Frontal cortex (tissue), 4 donors: ENCODE measurements at places on chromosomes 16 and 17.

GRCh38 chr17:50944054-50944901 is 78.1 kb upstream of the TOB1 start:
- DNase-seq = peak; percentile 82

GRCh38 chr17:3828151-3828851 is 17.7 kb downstream of the NCBP3 start:
- no peak for DNase-seq

- DNase-seq = no peak
Measured at GRCh38 chr17:55426851-55427586, 5.4 kb upstream of the MMD start.

DNA sequence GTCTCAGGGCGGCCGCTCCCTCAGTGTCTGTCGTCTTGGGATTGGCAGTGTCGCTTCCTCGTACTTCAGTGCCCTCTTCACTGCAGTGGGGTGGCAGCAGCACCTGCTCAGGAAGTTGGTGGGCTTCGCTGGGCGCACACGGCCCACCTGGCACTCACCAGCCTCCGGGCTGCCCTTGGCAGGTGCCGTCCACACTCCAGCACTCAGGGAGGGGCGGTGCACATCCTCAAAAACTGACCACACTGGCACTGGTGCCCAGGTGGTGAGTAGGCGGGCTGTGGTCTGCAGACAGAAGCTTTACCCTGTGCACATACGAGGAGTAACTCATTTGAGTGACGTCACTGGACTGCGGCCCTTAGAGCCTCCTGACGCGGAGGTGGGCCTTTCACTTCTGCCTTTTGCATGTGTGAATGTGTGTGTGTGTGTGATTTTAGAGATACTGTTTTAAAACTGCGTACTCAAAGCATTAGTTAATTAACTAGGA is 94.6 kb downstream of the BANP start:
- DNase-seq = no peak

DNA sequence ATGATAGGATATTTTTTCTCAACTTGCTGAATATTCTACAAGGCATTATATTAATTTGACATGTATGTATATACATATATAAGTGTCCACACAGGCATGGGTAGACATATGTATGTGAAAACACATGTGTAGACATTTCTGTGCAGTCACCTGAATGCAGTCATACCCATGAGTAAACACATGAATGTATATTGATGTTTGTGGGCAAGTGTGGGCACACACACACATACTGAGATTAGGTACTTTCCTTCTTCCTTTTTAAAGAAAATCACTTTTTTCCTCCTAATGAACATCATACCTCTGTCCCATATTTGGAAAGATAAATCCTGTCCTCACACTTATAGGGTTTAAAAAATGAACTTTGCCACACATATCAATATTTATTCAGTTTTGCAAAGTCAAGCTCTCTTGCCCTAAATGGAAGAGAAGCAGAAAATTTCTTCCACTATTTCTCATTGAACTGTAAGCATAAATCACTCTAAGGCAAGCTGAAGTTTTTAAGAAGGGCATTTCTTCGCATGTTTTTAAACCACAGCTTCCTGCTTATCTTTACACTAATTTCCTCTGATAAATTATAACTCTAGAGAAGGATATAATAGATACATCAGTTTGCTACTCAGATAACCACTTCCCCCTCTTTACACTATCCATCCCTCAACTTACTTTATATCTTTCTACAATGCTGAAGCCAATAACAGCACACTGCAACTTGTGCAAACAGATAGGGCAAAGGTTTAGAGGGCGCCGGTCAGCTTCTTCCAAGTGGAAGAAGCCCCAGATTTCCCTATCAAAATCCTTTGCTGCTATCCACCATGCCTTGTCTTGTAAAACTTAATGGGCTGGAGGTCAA is 49.6 kb upstream of the LRRC37A3 start:
- DNase-seq = no peak

GRCh38 chr17:59154721-59155438 is at the start of gene SKA2:
Gene SKA2 (minus strand): TSS chr17:59155186. CDS start chr17:59155163, 23 bp downstream.
- peak; percentile 76 for DNase-seq

DNA sequence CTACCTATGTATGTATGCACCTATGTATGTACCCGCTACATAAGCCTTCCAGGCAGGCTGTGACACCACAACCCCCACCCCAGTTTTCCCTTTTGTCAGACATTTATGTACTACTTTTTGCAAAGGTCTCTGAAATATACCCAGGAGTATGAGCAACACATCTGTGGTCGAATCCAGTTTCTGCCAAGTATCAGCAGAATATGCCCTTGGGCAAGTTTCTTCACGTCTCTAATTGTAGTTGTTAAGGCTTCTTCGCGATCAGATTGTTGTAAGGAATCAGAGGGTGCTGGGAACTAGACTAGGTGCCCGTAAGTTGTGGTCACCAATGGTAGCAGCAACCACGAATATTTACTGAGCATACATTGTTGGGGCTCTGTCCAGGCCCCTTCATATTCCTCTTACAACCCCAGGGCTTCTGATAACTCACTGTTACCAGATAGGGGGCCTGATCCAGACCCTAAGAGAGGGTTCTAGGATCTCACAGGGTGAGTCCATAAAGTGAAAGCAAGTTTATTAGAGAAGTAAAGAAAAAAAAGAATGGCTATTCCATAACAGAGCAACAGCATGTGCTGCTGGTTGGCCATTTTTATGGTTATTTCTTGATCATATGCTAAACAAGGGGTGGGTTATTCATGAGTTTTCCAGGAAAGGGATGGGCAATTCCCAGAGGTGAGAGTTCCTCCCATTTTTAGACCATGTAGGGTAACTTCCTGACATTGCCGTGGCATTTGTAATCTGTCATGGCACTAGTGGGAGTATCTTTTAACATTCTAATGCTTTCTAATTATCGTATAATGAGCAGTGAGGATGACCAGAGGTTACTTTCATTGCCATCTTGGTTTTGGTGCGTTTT is 16.6 kb downstream of the NUDT7 start:
- no peak for DNase-seq

DNA sequence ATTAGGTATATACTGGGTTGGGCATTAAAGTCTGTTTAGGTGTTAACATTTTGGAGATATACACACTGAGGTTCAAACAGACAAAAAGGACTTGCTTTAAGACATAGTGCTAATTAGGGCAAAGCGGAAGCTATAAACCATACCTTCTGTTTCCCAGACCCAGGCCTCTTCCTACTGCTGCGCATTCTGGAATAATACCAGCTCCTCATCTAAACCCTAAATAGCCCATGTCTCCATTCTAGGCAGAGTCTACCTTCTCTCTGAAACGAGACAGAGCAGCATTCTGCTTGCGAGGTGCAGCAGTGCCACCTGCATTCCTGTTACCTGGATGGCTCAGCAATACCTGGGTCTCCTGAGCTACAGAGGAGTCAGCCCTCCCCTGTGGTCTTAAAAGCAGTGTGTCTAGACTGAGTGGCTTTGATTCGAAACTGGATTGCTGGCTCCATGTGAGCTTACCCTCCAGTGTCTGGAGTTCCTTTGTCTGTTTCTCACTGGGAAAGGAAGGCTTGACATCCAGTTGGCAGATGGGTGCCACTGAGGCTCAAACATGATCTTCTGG is 6.4 kb downstream of the YPEL2 start:
- no peak for DNase-seq

DNA sequence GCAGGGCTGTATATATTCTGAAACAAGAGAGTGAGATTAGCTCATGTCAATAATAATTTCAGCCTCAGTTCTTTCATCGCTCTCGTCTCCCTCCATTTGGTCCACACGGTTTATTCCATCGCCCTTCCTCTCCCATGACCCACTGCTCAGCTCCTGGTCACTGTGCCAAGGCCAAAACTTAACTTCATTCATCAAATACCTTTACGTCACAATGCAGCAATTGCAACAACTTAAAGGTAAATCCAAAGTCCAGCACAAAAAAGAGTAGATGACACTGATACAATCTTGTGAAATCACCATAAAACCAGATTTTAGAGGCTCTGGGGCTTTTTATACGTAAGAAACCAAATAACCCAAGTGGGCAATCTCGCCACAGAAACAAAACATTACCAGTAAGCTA is 72.0 kb downstream of the ANKRD11 start:
- no peak for DNase-seq

- DNase-seq = no peak
Measured at GRCh38 chr16:28010671-28011070, 52.8 kb downstream of the GSG1L start.

- DNase-seq = peak; percentile 87
Measured at GRCh38 chr17:42773290-42774035, at the start of gene VPS25. Gene VPS25 (plus strand): TSS chr17:42773449. CDS start chr17:42773476, 27 bp downstream.

GRCh38 chr17:32771396-32771795 is 105.5 kb downstream of the MYO1D start:
- DNase-seq = no peak

- no peak for DNase-seq
Measured at GRCh38 chr16:27690608-27691007, 140.7 kb downstream of the KATNIP start.

DNA sequence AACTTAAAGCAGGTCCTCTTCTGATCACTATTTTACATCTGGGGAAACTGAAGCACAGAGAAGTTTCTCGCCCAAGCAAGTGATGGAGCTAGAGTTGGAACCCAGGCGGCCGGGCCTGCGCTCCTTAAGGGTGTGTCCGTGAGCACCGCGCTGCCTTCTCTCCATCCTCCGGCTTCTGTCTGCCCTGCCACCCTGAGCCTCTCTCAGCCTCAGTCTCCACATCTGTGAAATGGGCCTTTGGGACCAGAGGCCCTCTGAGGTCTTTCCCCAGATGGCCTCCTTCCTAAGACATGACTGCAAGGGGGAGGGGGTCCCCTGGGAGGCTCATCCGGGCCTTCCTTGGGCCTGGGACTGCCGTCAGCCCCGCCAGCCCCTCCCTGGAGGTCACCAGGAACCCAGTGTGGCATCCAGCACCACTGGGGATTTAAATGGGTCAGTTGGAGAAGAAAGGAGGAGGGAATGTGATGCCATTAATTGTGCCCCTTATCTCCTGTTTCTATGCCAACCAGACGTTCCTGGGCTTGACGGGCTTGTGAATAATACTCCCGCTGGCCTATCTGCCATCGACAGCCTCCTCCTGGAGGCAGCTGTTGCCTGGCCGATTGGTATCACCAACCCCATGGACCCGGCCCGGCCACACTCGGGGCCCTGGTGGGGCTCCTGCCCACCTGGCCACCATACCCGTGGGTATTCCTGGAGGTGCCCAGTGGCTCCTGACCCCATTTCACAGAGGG is 5.1 kb downstream of the ZFPM1 start:
- no peak for DNase-seq

DNA sequence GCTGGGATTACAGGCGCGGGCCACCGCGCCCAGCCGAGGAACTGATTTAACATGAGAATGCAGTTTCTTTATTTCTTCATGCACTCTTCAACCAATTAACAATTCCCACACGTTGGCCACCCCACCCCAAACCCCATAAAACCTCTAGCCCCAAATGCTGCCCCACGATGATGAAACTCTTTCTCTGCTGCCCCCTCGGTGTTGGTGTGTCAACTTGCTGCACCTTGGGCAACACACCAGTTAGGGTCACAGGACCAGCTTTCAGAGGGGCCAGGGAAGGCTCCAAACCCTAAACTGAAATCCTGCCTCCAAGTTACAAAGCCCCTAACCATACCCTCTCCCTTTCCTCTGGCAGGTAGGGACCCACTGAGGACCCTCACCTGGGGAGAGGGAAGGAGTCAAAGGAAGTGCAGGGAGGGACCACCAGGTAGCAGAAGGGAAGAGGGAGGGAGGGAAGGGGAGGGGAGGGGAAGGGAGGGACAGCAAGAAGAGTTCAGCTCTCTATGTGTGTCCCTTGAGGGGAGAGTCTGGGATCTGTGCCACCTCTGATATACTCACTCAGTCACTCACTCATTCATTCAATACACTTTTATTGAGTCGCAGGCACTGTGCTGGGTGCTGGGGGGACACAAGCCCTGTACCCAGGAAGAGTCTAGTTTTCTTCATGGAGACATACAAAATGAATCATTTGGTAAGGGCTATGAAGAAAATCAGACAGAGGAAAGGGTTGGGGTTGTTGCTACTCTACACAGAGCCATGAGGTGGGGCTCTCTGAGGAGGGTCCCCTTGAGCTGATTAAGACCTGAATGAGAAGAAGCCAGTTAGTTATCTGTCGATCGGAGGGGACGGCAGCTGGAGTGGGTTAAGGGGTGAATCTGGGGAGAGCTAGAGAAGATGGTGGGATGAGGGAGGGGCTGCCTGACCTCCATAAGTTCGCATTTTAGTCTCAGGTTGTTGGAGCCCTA is 3.9 kb downstream of the PLXDC1 start:
- no peak for DNase-seq

GRCh38 chr16:58157951-58158540 is 28.9 kb upstream of the CFAP20 start:
- no peak for DNase-seq

DNA sequence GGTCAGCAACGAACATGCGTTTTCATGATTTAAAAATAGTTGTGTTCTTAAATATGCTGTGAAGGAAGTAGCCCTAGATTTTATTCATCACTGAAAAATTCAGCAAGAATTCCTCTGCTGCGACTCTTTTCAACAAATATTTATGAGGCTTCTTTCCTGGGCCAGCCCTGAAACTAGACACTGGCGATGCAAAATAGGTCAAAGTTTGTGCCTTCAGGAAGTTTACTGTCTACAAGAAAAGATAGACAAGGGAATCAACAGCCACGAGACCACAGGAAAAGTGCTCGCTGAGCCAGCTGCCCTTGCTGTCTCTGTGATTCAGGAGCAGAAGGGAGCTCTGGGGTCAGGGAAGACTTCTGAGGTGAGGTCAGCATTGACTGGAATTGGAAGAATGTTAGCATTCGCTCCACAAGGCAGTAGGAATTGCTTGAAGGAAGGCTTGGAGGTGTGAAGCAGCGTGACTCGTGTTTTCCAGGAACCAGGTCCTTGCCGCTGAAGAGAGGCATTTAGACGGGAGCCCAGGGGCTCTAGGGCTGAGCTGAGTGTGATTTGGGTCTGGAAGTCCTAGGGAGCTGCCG is 1.9 kb upstream of the RPL26 start:
- no peak for DNase-seq

- no peak for DNase-seq
Measured at GRCh38 chr16:49969091-49970030, 55.7 kb upstream of the CNEP1R1 start.

- DNase-seq = no peak
Measured at GRCh38 chr16:57837305-57838125, 35.2 kb upstream of the KIFC3 start.

DNA sequence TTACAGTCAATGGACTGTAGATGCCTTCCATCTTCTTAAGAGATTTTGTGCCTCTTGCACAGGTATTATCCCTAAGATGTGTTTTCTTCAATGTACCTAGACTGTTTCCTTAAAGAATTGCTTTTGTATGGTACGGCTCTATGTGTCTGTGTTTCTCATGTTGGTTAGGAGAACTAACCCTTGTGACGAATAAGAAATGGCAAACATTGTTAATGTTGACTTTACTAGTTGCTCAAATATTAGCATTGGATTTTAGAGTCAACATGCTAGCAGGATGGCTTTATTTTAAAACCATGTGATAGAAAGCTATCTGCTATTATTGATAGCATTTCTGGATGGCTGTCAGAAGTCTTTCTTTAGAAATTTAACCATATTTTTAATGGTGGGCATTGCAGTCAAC is 34.5 kb downstream of the WWOX start:
- DNase-seq = no peak
